T-helper 9 cell (primary cell): ENCODE measurements at places on chromosomes 16 and 17.

DNA sequence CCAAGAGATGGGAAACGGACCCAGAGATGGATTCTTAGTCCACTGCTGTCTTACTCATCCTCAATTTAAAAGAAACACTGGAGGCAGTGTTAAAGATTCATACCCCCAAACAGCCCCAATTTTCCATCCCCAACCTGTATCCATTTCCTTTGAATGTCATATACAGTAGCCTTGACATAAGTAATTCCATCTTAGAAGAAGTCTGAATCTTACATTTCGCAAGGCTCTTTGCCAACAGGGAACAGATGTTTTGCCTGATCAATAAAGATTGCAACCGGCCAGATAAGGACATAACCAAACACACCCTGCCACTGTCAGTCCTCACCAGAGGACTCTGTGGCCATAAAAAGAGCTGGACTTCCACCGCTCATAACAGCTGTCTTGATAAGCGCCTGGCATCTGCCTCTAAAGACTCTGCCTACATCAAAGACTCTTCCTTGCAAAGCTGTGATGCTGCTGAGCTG lies 59.0 kb upstream of the MED9 start:
- DNase-seq: no peak

DNA sequence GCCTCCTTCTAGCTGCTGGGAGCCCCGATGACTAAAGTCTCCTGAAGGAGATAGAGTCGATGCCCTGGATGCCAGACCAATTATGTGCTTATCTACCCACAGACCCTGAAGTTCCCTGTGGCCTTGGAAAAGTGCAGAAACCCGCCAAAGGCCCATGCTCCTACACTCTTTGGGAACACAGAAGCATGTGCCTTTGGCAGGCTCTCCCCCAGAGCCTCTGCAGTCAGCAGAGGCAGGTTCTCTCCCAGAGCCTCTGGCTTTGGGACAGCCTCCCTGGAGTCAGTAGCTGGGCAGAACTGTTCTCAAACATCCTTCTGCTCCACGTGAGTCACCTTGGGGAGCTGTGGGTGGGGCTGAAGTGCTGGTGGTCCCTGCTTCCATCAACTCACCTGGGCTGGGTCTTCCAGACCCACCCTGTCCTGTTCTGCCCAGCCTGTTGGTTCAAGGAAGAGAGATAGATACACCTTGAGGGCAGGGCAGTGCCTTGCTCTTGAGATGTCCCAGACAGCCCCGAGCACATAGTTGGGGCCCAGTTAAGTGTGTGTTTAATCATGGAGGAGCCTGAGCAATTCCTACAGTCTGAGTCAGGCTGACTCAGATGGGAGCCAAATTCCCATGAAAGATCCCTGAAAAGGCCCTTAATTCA lies 3.2 kb upstream of the CDK5RAP3 start:
- no peak for DNase-seq

DNA sequence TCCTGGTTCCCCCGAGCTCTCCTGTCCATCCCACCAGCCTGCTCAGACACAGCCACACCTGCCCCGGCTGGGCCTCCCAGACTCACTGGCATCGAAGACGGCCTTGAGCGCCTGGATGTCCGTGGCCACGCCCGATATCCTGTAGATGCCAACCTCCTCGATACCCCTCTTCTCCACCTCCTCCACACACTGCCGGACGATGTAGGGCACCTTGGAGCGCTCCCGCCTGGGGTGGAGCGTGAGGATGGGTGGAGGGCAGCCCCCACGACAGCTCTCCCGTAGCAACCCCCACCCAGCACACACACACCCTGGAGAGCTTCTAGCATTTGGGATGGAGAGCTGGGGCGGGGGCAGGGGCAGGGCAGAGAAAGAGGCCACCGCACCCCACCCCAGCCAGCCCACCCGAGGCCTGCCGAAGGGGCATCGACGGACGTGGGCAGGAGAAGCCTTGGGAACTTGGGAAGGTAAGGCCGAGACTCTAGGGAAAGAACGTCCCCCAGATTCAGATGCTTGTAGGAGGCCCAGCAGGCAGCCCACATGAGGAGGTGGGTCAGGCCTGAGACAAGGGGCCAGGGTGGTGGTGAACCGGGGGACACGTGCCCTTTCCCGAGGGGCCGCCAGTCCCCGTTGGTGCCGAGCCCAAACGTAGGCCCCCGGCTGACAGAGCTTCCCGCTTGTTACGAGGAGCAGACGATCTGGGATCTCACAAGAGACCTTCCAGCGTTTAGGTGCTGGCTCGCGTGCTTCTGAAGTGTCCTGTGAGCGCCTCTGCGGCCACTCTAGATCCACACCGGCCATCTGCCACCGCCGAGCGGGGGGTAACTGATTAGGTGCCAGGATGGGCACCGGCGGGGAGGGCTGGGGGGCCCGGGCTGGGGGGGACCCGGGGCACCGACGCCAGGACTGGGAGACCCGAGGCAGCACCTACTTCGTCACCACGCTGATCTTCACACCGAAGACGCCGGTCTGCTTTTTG lies 15.1 kb downstream of the TIMM22 start:
- no peak for DNase-seq

- no peak for DNase-seq
These were observed 2.5 kb upstream of the BANP start for GRCh38 chr16:87948735-87949070.

GRCh38 chr16:57753448-57754353 lies 18.1 kb downstream of the KATNB1 start:
- DNase-seq: no peak

DNA sequence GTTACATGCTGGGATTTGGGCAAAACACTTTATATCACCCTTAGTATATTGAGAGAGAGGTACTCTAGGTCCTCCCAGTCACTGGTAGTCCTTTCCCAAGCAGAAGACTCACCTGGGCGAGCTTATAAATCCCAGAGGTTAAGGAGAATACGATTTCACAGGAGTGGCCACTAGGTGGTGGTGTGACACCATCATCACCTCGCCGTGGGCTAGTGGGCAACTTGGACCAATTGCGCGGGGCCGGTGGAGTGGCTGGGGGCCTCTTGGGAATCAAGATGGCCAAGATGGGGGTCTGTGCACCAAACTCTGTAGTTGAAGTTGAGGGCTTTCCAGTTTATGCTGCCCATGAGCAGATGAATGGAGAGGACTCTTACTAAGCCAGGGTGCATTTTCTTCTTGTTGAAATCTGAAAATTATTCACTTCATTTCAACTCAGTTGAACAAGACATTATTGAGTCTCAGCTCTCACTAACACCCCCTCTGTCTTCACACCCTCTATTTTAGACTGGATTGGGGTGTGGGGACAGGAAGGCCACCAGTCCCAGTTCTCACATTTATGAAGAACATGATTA lies 38.2 kb upstream of the PIRT start:
- DNase-seq: no peak

DNA sequence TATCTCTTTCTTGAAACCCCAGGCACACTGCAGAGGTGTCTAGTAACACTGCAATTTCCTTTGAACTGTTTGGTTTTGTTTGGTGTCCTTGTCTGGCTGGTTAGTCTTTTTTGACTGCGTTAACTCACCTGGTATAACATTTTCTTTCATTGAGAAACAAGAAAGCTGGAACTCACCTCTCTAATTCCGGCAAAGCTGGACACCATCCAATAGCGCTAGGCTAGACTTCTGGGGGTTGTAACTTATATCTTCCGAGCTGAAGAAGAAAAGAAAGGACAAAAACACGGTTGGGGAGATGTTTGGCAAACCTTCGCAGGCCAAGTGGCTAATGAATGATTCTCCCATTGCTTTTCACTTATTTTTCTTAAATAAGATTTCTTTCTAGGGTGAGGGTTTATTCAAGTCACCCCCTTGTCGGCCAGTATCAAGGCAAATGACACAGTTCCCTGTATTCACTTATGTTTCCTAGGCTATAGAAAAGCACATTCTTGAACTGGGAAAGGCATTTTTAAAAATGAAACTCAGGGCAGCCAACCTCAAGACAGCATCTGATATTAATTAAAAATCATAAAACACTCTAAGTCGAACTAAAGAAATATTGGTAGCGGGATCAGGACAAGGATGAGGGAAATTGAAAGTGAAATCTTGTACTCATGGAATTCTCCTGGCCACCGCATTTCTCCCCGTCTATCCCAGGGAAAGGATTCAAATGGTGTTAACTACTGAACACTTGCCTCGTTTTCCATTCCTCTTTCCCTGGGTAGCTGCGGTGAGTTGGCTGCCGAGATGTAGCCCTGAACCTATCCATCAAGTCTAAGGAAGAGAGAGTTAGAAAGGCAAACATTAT lies 95.9 kb upstream of the ZFHX3 start:
- no peak for DNase-seq

DNA sequence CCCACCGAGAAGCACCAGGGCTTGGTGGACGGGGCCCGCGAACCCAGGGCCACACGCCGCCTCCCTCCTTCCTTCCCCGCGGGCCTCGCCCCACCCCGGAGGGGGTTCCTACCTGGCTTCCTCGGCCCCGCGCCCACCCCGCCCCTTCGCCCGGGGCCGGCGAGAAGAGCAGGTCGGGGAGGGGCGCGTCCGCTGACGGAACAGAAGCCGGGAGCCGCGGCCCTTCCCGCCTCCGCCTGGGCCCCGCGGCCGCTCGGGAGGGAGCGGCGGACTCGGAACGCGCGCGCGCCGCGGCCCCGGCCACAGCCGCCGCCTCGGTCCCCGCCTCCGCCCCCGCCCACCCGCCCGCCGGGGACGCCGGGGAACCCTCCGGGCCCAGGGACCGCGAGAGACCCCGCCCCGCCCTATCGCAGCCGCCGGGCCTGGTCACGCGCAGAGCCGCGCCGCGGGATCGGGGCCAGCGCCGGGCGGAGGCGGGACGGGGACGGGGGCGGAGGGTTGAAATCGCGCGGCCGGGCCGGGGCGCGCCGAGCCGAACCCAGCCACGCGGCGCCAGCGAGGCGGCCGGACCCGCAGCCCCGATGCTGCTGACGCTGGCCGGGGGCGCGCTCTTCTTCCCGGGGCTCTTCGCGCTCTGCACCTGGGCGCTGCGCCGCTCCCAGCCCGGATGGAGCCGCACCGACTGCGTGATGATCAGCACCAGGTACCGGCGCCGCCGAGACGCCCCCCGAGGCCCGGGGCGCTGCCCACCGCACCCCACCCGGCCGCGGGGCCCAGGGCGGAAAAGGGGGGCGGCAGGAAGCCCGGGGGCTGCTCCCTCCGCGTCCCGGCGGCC lies at the start of gene TLCD3A:
Gene TLCD3A, plus strand, starts transcription at position 530 of the 835 bp plus-strand sequence. Its CDS starts 52 bp downstream, at position 582.
- peak; percentile 46 for DNase-seq

DNA sequence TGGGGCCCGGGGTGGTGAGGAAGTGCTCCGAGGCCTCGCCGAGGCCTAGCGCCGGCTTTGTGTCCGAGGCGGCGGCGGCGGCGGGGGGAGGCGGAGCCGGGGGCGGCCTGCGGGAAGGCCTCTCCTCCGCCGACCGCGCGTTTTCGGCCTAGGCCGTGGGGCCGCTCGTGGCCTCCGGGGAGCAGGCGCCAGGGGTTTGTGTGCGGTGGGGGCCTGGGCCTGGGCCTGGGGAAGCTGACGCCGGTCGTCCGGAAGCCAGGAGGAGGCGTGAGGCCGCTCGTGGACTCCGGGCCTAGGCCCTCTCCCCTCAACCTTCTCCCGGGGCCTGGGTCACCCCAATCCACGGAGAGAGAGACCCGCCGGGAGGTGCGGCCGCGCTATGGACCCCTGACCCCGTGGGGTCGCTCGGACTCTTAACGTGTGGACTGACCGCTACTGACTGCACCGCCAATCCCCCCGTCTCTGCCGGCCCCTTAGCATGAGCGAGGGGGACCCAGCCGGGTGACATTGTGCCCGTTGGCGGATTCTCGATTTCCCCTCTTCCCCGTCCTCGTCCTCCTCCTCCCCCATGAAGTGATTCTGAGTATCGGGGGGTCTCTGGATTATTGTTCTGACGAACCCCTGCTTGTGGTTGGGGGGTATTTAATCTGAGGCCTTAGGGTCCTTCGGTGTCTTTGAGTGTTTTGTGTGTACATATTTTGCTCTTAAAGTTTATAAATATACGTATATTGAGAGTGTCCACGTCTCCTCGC lies 660 bp downstream of the RBBP6 start:
- DNase-seq: peak; percentile 36

DNA sequence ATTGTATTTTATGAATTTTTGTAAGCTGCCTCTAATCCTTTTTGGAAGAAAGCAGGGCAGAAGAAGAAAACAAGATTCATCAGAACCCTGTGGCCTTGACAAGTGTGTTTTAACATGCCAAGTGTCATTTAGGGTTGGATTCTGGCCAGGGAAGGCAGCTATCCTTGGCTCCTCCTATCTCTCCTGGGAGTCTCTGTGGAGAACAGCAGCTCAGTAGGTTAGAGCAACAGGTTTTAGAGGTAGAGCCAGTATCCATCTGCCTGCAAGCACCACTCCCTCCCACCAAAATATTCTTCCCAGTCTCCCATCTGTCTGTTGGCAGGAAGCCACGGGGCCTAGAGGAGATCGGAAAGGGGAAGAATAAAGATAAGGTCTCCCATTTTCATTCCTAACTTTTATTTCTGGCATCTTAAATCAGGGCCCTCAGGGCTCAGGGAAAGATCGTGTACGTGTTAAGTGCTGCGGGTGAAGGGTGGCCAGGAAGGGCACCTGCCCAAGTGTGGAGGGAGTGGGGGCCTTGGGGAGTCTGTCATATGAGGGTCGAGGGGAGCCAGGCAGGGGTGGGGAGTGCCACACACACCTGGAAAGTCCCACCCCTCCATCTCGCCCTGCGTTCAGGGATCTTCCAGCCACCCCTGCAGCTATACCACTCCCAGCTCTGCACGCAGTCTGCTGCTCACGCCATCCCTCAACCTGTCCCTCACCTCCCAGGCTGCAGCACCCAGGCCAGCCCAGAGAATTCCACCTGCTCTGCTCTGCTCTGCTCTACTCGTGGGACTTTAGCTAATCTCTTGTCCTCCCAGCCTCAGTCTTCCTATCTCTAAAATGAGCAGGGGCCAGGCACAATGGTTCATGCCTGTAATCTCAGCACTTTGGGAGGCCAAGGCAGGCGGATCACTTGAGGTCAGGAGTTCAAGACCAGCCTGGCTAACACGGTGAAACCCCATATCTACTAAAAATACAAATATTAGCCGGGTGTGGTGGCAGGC lies 17.1 kb upstream of the CPSF4L start:
- DNase-seq: no peak

DNA sequence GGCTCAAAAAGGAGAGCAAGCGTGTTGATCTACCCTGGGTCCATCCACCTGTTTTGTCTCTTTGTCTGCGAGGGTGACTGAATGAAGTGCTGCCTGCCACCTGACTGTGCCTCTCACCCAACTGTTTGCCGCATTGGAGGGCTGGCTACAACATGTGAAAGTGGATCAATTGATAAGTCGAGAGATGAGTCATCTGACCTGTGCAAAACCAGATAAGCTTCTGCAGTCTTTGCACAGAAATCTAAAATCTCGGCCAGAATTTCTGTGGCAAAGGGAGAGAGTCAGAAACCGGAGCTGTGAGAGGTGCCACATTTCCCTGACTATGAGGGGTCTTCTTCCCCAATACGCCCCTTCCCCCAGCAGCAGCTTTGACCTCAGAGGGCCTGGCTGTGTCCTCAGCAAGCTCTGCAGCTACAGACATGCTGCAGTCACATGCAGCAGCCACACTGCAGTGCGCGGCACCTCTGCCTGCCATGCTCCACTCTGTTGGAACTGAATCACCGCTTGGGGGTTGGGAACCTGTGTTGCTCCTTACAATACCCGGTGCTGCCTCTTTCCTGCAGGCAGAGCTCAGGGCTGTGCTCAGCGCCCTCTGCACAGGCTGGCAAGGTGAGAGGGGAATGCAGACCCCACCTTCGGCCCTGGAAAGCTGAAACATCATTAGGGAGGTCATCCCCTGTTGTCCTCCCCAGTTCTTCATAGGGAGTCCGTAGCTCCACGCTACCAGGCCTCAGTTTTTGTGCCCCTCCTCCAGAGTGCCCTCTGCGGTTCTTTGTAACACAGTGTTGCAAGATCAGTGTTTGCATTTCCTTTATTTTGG lies 16.2 kb upstream of the HAS3 start:
- DNase-seq: no peak
